ENCODE measurements at places on chromosomes 11 and 22.

DNA sequence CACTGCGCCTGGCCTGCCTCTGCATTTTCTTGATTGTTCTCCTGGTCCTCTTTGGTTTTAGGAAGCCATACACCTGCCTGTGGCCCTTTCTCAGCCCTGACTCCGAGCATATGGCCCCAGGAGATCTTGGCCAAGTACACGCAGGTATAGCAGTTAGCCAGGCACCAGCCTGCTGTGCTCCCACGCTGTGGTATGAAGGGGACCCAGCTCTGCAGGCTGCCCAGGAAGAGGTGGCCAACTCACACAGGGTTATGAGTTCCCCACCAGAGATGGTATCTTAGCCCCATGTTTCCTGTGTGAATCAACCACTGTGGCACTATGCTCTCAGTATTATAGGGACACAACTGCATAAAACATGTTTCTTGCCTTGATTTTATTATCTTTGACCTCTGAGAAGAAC, 31.1 kb downstream of the SGSM3 start:
- no peak for DNase-seq

GRCh38 chr11:363948-364761, 5.1 kb upstream of the B4GALNT4 start:
- peak; percentile 30 for DNase-seq

DNA sequence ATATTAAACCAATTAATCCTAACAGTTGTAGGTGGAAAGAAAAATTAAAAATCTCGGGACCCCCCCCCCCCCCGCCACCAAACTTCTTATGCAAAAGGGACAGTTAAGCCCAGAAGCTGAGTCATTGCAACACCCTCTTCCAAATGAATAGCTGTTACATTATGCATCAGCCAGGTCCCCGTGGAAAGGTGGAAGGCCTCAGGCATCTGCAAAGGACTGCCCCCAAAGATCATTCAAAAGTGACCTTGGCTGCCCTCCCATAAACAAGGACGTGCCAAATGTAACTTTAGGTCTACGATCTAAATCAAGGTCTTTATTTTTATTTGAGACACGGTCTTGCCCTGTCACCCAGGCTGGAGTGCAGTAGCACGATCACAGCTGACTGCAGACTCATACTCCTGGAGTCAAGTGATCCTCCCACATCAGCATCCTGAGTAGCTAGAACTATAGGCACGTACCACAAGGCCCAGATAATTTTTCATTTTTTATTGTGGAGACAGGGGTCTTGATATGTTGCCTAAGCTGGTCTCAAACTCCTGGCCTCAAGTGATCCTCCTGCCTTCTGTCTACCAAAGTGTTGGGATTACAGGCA, 22.8 kb downstream of the SYN3 start:
- no peak for DNase-seq

DNA sequence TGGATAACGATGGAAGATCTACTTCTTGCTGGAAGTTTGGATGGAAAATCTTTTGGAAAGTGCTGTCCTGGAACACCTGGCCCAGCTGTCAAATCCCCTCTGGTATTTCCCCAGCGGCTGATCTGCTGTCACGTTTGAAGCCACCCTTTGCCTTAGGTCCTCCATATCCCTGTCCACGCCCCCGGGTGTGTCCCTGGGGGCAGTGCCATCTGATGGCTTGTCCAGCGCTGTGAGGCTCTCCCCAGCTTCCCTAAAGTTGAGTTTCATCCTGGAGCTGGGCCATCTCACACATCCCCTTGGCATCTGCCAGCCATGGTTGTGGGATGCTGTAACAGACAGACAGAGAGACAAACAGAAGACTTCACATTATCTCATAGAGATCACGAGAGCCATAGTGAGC, 3.1 kb upstream of the IGLL1 start:
- no peak for DNase-seq

Data from foreskin fibroblast (primary cell).